Dermis blood vessel endothelial cell (primary cell): ENCODE measurements at places on chromosomes 1 and 21.

- no peak for DNase-seq
Measured at GRCh38 chr1:36523230-36523495, 40.5 kb upstream of the CSF3R start.

- DNase-seq = no peak
Measured at GRCh38 chr1:233326319-233326718, 1.2 kb upstream of the MAP3K21 start.

DNA sequence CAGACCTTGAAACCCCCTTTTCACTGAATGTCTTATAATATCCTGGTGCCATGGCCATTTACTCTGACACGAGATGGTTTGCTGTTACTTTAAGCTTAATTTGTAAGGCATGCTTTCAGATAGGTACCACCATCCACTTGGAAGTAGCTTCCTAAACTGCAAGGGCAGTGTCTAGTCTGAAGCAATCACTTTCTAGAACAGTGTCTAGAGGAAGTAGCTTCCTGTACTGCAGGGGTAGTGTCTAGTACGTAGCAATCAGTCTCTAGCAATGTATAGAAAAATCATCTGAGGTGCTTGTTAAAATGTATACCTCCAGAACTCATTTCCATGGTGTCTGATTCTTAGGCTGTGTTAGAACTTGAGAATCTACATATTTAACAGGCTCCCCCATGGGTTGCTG lies 42.5 kb downstream of the ZBTB40 start:
- DNase-seq = no peak

GRCh38 chr1:44361478-44361877 lies 6.4 kb upstream of the ERI3 start:
- peak; percentile 11 for DNase-seq

DNA sequence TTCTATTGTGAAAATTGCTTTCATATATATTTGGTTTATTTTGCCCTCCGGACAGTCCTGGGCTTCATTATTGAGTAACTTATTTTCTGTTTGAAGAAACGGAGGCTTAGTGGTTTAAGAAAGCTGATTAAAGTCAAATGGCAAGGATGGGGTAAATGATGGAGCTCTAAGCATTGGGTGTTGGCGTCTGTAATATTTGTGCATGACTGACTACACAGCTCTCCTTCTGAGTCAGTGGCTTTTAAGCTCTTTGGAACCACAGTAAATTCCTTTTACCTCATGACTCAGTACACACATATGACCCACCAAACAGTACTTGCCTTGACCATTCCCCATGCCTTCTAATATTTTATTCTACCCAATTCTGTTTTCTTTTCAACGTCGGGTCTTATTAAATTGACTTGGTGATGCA lies 21.0 kb downstream of the B3GALT5 start:
- no peak for DNase-seq
